ENCODE measurements at places on chromosomes 3 and 15.

DNA sequence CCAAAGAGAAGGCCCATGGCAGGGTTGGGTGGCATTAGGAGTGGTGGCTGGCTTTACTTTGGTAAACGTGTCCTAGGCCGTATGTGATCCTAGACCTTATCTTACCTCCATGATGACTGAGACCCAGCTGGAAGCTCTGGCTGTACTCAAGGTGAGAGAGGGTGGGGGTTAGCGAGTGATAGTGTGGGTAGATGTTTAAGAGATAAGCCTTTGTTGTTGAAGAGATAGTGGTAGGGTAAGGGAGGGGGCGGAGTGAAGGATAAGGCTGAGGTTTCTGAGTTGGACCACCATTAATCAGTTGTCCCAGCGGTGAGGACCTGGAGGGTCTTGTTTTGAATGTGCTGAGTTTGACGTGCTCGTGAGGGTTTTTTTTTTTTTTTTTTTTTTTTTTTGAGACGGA is 61.5 kb upstream of the ULK4 start:
- DNase-seq = no peak

DNA sequence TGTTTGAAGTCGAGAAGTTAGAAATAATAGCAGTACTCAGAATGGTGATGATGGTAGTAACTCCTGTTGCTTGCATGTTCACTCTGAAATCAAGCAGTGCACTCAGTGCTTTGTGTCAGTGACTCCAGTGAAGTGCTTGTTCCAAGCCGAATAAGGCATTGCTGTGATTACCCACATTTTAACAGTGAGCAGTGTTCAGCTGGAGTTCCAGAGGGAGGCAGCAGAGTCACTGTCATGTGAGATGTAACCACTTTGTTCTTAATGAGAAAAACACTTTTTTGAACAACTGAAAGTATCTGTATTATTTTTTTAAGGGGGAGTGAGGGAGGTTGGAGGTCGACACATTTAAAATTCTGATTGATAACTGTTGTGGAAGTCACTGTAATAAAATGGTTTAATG is 3.7 kb downstream of the MDFIC2 start:
- DNase-seq = peak; percentile 50

DNA sequence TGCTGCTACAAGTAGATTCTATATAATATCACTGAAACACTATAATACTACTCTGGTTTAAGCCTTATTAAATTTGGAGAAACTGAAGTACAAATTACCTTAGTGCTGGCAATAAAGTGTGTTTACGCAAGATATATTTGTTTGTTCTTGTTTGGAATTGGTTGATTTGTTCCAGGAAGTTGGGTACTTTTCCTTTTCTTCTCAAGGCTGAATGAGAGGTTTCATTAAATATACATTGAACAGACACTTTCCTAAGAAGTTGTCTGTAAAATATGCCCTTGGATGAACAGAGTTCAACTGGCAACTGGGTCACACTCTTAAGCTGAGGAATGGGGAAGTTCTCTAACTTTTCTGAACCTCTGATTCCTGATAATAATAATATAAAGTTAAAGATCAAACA is 542.1 kb upstream of the NAALADL2 start:
- DNase-seq = no peak

DNA sequence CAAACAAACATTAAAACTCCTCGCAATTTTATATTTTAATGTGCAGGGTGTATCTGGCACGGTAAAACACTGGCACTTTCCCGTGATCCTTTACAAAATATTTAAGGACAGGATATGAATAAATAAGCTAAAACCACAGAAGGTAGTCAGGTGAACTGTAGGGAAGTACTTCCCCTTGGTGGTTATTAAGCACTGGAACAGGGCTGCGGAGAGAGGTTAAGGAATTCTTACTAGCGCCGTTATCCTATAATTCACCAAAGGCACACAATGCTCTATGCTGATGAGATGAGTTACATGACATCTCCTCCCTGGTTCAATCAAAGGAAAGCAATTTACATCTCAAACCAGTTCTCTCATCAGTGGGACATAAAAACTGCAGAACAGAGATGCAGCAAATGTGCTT is 289.8 kb downstream of the ZBTB20 start:
- no peak for DNase-seq

DNA sequence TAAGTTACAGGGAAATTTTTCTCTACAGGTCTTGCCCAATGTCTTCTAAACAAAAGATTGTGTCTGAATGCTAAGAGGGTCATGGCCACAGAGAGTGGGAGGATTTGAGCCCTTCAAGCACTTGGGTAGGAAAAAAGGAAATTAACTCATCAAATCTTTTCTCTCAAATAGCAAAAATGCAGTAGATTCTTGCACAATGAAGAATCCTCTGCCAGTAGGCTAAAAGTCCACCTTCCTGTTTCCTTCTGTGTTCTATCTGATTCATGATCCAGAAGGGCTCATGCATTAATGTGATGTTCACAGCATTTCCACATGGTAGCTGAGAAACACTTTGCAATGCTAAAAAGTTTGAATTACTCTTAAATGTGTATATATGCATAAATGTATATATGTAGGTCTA is 177.1 kb downstream of the CD47 start:
- DNase-seq = no peak

- no peak for DNase-seq
Observed at GRCh38 chr15:69298697-69299441, at the start of gene PAQR5. Gene PAQR5, plus strand, starts transcription at chr15:69298912. Its CDS starts 61,169 bp downstream, at chr15:69360081.

DNA sequence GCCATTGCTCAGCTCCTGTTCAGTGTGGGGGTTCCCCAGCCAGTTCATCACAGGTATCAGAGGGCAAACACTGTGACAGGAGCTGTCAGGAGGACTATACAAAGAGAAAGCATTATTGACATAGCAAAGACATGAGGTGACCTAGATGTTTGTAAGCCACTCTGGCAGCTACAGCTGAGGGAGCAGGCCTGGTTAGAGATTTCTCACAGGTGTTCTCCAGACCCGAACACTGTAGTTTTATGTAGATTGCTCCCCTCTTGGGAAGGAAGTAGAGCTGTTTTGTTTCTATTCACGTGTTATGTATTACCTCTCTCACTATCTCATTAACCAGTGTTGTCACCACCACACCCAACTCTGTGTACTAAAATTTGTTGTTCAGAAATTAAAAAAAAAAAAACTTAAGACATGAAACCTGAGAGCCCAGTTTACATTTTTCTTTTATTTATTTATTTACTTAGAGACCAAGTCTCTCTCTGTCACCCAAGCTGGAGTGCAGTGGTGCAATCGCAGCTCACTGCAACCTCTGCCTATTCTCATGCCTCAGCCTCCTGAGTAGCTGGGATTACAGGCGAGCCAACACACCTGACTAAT is 123.7 kb downstream of the RBPMS2 start:
- DNase-seq = no peak

- DNase-seq = no peak
Observed at GRCh38 chr3:120081719-120082118, 12.5 kb downstream of the GSK3B start.

- DNase-seq = no peak
Observed at GRCh38 chr15:36612063-36612788, 32.8 kb downstream of the CDIN1 start.

- DNase-seq = no peak
Observed at GRCh38 chr15:95994418-95994817, 336.1 kb upstream of the NR2F2 start.

GRCh38 chr3:123104550-123104949 is 37.7 kb downstream of the PDIA5 start:
- DNase-seq = no peak

DNA sequence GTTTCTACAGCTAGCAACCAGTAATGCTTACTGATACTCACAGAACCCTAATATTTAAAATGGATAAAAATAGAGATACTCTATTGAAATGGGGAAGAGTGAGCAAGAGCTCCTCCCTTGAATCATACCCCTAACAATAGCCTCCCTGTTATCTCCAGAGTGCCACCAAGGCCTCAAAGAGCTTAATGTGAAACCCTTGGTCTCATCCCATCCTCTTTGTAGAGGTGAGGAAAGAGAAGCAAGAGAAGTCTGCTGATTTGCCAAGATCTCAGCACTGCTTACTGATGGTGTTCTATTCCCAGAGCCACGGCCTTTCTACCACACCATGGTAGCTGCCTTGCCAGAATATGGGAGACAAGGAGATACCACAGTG is 463.4 kb upstream of the PROK2 start:
- no peak for DNase-seq

GRCh38 chr3:143166376-143166775 is 46.8 kb downstream of the CHST2 start:
- DNase-seq = no peak

DNA sequence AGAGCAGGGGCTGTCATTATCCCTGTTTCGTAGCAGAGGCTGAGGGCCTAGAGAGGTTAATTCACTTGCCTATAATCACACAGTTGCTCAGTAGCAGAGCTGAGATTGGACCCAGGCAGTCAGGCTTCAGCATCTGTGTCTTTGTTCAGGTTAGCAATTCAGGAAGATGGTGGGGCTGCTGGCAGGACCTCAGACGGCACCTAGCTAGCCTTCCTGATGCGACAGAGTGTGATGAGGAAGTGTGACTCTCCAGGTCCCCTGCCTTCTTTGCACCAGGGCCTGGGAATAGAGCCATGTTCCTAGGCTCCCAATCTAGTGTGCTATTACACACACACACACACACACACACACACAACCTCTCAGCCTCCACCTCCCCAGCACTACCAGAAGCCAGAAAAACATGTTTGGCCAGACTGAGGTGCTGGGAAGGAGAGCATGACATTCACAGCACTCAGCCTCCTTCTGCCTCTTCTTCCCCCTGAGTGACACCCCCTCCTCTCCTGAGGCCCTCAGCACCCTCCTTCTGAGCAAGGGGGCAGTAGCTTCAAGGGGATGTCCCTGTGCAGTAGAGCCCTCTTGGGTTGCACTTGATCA is 88.9 kb downstream of the TLE3 start:
- no peak for DNase-seq

DNA sequence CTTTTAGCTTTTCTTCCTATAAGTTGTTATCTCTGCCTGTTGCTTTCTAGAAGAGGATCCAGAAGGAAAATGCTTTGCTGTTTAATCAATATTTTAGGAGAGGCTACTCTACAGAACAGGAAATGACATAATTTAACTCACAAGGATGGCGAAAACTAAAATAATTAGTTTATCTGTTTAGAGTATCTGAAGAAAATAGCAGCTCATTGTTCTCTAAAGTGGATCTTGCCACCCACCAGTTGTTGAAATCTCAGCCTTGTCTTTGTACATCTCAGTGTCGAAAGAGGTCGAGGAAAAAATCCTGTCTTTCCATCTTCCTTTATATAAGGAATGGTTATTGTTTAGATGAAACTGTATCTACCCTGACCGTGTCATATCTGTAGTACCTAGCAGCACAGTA is 126.6 kb downstream of the ZNF609 start:
- no peak for DNase-seq

DNA sequence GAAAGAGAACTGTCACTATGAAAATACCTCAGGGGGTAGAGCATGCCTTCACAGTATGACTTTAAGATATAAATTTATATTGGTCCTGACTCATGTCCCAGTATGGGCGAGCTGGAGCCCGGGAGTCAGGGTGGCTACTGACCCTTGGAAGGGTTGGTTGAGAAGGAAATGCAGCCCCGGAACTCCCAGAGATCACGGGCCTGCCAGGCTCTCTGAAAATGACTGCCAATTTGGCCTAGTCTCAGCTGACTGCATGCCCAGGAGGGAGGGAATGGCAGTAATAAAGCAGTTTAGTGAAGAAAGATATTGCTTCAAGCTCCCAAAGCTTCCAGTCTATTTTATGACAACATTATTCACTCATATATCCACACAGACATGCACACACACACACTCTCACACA is 299.0 kb downstream of the NR2F2 start:
- DNase-seq = no peak

GRCh38 chr3:126464997-126465396 is 10.7 kb downstream of the ZXDC start:
- DNase-seq = no peak

DNA sequence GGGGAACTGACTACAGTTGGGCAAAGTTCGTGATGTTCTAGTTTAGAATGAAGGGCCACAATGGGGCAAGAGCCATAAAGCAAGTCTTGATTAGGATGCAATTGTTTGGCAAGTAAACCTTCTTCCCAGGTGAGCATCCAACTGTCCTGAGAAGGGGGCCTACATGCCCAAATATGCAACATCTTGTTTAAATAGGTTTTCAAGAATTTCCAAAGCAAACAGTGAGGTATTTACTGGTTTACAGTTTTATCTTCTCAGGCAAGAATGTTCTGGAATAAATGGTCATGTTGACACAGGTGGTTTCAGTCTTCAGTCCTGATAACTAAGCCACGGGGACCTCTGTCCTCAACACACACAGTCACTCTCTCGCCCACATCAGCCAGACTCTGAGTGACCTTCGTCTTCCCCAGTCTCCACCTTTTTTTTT is 90.3 kb upstream of the FAM174B start:
- DNase-seq = no peak

DNA sequence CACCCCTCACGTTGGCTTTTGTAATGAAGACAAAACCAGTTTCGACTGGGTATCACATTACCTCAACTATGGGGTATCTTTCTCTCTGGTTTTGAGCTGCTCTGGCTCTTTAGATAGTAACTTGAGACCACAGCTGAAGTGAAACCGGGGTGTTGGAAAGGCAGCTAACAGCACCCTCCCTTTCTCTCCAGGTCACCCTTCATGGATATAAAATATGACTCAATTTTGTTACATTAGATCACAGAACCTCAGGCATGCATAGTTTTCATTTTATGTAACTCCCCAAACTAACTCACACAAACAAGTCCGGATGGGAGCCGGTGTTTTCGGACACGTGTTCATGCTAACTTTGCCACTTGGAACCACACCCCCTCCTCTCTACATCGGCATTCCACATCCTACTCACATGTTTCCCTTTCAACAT is 90.7 kb downstream of the NR2F2 start:
- no peak for DNase-seq

- DNase-seq = peak; percentile 36
Observed at GRCh38 chr3:21216598-21216997, 534.4 kb downstream of the ZNF385D start.

DNA sequence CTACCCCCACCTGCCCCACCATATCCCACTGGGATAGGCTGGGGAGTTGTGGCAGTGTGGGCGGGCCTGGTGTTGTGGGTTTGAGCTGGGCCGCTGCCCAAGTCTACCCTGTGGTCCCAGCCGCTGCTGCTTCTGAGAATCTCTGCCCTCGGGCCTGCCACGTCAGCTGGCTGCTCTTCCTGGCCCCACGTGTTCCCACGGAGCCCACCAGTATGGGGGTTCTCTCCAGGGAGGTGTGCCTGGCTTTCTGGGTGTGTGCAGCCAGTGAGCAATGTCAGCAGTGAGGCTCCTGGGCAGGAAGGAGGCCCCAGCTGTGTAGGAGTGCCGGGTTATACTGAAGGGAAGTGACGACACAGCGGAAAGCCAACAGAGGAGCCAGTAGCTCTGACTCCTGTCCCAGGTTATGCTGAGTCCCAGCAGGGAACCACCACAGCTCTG is 10.5 kb downstream of the GNAI2 start:
- DNase-seq = peak; percentile 93

GRCh38 chr3:127539366-127540060 is 51.0 kb downstream of the TPRA1 start:
- DNase-seq = no peak

DNA sequence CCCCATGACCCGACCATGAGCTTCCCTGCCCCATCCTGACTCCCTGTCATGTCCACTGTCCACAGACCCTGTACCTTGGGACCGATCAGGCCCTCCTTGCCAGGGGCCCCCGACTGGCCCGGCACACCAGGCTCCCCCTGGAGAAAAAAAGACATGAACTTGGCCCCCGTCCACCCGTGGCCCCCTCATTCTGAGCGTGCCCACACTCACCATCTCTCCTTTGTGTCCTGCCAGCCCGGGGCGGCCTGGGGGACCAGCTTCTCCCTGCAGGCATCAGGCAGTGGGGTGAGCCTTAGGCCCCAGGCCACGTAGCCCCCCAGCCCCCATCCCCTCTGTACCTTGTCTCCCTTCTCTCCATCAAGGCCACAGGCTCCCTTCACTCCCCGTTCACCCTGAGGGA is 3.9 kb upstream of the UCN2 start:
- DNase-seq = no peak
